Common myeloid progenitor, CD34-positive (primary cell): ENCODE measurements at places on chromosomes 11 and 22.

DNA sequence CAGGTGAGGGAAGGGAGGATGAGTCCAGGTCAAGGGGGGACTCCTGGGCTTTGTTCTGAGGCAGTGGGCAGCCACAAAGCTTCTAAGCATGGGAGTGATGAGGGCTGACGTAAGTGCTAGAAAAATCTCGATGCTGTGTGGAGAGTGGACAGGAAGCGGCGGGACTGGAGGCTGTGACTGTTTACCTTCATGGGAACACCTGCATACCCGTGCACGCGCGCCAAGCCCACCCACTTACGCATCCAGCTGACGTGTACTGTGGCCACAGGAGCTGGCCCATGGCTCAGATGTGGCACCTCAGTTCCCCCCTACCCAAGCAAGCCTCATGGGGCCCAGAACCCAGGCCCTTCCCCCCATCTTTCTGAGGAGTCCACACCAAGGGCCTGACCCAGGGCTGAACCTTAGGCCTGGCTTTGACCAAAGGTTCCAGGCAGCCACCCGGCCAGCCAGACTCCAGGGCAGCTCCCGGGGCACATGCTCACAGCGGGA, 14.0 kb downstream of the MYRF start:
- DNase-seq, result no peak

DNA sequence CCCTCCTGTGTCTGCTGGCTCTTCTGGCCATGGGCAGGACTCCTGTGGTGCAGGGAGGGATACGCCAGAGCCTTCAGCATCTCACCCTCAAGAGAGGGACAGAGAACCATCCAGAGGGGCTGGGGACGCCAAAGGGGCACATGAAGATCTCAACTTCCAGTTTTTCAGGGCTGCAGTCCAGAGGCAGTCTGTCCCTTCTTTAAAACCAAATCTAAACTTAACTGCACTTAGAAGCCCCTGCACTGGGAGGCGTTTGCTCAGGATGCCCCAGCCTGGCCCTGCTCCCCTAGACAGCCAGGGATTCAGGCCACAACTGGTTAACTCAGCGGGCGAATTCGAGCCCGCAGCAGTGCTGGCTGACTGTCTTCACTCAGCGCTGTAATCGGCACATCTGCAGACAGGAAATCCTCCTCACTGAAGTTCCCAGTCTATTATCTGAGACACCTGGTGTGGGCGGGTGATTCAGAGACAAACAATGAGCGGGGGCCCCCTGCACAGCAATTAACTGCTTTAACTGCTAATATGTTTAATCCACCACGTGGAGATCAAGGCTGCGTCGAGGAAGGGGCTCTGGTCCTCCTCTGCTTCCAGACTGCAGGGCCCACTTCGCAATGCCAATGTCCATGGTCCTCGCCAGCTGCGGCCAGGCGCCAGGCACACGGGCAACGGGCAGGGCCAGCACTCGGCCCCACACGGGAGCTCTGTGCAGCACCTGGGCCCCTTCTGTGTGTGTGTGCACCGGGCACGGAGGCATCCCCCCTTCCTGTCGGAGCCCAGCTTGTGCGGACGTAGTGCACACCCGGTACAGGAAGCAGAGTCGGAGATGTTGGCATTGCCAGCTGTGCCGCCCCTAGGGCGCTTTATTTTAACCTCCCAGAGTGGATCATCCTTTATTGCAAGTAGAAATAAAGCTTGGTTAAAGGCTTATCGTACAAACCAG, 36.9 kb upstream of the GNB1L start:
- peak; percentile 94 for DNase-seq

DNA sequence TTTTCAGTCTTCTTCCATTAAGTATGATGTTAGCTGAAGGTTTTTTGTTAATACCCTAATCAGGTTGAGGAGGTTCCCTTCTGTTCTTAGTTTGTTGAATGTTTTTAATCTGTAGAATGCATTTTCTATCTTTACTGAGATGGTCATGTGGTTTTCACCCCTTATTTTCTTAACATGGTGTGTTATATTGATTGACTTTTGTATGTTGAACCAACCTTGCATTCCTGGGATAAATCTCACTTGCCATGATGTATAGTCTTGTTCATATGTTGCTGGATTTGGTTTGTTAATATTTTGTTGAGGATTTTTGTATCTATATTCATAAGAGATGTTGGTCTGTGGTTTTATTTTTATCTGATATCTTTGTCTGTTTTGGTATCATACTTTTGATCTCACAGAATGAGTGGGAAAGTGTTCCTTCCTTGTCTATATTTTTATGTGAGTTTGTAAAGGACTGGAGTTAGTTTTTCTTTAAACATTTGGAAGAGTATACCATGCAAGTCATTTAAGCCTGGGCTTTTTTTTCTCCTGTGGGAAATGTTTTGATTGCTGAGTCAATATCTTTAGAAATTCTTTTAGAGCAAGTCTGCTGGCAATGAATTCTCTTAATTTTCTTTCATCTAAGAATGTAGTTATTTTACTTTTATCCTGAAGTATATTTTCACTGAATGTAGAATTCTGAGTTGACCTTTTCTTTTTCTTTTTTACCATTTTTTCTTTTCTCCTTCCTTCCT, 5.5 kb upstream of the P4HA3 start:
- DNase-seq, result no peak

- DNase-seq, result peak; percentile 94
Measured at GRCh38 chr22:45318168-45318557, 8.4 kb downstream of the FAM118A start.

DNA sequence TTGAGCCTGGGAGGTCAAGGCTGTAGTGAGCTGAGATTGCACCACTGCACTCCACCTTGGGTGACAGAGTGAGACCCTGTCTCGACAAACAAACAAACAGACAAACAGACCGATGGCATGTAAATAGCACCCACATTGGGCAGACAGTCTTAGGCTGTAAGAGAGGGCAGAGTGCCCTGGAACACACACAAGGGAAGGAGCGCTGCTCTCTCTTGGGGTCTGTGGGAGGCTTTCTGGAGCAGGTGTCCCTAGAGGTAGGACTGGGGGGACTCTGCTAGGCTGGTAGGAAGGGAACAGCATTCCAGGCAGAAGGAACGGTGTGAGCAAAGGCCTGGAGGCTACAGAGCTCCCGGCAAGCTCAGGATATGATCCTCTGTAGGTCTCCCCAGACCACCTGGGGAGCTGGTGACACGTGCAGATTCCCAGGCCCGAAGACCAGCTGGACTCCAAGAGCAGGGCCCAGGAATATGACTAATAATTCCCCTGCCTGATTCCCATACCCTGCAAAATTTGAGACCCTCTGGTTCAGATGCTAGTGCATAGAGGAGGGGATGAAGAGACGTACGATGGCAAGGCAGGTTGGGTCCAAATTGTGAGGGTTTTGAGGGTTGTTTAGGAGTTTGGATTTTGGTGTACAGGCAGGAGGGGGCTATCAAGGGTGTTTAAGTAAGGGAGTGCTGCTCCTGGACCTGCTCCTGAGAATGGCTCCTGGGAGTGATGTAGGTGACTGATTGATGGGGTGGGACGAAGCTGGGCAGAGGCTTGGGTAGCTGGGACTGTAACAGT, 11.6 kb downstream of the SMIM38 start:
- no peak for DNase-seq

DNA sequence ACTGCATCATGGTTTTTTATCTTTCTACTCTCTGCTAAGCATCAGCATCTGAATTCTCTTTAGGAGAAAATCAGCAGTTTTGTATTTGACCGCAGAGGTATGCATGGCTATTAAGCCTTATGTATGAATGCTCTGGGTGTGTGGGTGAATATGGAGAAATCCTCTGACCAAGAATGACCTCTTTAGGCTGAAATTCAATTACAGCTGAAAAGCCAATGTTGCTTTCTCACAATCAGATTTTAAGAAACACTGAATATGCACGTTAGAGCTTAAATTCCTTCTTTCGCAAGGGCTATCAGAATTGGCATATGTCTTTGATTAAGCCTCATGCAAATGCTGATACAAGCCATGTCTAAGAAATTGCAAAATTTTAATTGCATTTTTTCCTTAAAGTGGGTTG, 43.2 kb downstream of the ARHGAP42 start:
- no peak for DNase-seq

GRCh38 chr11:110337570-110338193, 41.3 kb upstream of the RDX start:
- no peak for DNase-seq

DNA sequence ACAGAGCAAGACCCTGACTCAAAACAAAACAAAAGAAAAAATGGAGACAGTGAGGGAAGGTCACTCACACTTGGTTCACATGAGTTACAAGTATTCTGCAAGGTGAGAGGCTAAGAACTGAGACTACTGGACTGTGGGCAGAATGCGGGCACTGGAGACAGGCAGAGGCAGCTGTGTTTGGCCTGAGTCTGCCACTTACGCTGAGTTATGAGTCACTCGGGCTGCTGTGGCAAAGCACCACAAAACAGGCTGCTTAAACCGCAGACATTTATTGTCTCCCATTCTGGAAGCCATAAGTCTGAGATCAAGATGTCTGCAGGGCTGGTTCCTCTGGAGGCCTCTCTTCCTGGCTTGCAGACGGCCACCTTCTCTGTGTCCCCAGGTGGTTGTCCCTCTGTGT, 122.8 kb downstream of the SHANK2 start:
- DNase-seq, result no peak

DNA sequence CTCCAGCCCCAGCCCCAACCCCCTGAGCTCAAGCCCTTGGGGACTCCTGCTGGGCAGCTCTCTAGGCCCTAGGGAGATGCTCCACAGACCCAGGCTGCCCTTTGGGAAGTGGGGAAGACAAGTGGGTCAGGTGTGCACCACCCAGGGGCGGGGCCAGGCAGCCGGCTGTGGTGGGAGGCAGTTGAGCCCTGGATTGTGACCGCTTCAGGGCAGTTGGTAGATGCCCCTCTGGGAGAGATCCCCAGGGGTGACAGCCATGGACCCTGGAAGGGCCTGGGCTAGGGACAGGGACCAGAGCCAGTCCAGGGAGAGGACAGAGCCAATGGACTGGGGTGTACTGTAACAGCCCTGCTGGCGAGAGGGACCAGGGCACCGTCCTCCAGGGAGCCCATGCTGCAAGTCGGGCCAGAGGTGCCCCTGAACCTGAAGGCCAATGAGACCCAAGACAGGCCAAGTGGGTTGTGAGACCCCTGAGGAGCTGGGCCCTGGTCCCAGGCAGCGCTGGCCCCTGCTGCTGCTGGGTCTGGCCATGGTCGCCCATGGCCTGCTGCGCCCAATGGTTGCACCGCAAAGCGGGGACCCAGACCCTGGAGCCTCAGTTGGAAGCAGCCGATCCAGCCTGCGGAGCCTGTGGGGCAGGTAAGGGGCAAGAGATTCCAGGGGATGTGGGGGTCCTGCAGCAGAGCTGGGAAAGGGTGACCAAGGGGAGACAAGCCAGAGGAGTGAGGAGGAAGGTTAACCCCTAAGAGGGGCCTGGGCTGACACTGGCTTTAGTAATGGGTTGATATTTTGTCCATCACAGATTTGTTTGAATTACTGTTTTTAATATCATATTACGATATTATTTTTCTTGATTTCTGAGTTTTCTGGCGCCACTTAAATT, at the start of gene IGLL5:
IGLL5 (plus strand) TSS at position 196 of the 883 bp plus-strand sequence; CDS start at position 434, 238 bp downstream.
- DNase-seq, result no peak

GRCh38 chr22:17831501-17832251, 57.4 kb upstream of the BID start:
- DNase-seq, result no peak

DNA sequence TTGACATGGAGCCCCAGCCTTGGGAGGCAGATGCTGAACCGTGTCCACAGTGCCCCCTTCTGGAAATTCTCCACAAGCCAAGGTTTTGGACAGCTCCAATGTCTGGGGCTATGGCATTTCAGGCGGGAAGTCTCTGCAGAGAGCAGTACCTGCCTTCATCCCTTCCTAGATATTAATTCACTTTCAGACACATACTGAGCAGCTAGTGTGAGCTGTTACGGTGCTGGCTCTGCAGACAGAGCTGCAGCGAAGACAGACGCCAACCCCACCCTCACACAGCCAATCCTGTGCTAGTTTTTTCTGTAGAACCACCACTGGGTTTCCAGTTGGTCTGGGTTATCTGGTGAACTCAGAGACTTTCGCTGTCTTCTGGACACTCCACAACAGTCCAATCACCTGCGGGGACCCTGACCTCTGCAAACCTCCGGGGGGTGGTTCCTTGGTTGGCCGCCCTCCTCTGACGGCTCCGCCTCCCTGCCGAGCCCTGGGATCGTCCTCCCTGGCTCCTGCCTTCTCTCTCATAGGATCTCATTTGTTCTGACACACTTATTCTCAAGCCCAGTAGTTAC, 9.1 kb downstream of the LMF2 start:
- peak; percentile 59 for DNase-seq

DNA sequence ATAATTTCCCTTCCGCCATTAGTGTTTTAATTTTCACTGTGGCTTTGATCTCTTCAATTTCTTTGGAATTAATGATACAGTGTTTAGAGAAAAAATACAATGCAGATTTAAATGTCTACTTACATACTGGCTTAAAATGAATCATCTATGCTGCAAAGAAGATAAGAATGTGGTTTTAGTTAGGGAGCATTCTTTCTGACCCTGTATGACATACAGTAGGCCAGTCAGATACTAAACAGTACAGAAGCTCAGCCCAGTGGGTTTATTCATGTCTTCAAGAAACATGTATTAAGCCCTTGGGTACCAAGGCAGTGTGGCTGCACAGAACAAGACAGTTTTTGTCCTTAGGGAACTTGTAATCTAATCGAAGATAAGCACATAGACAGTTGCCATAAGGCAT, 268.8 kb downstream of the DDX10 start:
- no peak for DNase-seq

DNA sequence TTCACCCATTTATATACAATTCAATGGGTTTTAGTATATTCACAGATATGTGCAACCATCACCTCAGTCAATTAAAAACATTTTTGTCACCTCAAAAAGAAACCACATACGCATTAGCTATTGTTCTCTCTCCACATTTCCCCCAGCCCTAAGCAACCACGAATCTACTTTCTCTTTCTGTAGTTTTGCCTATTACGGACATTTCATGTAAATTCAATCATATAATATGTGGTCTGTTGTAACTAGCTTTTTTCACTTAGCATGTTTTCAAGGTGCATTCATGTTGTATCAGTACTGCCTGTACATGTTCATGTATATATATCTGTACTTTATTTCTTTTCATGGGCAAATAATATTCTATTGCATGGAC, 104.7 kb upstream of the RRM1 start:
- peak; percentile 57 for DNase-seq

- DNase-seq, result no peak
Measured at GRCh38 chr11:13013054-13013488, 4.0 kb downstream of the RASSF10 start.

- peak; percentile 85 for DNase-seq
Measured at GRCh38 chr11:57482782-57483561, 22.6 kb downstream of the RTN4RL2 start.

- no peak for DNase-seq
Measured at GRCh38 chr22:36911887-36912661, 1.4 kb upstream of the CSF2RB start.

GRCh38 chr11:96486890-96487611, 97.2 kb downstream of the JRKL start:
- no peak for DNase-seq

GRCh38 chr11:131985846-131986301, 615.5 kb downstream of the NTM start:
- no peak for DNase-seq
